Suprapubic skin (tissue), 4 donors: ENCODE measurements at places on chromosomes 6 and 20. TPM values are rescaled to one million over a fixed set of nuclear protein-coding genes. Genes with fewer than 3 reads are reported as not detected.

DNA sequence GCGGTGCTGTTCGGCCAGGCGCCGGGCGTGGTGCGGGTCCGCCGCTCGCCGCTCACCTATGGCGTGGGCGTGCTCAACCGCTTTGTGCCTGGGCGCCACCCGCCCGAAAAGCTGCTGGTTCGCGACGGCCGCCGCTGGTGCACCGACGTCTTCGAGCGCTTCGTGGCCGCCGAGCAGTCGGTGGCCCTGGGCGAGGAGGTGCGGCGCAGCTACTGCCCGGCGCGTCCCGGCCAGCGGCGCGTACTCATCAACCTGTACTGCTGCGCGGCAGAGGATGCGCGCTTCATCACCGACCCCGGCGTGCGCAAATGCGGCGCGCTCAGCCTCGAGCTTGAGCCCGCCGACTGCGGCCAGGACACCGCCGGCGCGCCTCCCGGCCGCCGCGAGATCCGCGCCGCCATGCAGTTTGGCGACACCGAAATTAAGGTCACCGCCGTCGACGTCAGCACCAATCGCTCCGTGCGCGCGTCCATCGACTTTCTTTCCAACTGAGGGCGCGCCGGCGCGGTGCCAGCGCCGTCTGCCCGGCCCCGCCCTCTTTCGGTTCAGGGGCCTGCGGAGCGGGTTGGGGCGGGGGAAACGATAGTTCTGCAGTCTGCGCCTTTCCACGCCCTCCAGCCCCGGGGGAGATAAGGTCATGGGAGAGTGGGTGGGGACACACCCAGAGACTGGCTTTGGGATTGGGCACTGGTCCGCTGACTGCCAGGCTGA lies 15.7 kb downstream of the ADISSP start:
- H3K27ac ChIP-seq = no peak overlapping the region
- H3K36me3 ChIP-seq = peaks cover 23% of the 10 kb centered on the region
- DNase-seq = no peak
- peak overlapping the region; percentile 49 for H3K4me3 ChIP-seq

DNA sequence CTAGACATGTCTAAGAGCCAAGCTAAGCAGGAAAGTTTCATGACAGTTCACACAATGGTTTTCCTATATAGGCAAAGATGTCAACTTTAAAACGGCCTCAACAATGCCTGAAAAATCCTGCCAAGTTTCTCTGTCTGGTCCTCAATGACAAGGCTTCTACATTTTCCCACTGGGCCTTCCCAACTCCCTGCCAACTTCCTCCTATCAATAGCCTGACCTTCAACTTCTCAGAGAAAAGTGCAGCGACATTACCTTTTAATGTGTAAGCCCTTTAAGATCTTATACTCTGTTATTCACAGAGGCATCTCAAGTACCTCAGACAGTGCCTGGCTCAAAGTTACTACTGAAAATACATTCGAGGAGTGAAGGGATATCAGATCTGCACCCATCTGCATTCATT lies 56.2 kb upstream of the BTBD3 start:
- no peaks in the 10 kb centered on the region for H3K4me1 ChIP-seq
- no peak overlapping the region for H3K4me3 ChIP-seq
- H3K27me3 ChIP-seq = no peaks in the 10 kb centered on the region
- H3K36me3 ChIP-seq = no peaks in the 10 kb centered on the region

DNA sequence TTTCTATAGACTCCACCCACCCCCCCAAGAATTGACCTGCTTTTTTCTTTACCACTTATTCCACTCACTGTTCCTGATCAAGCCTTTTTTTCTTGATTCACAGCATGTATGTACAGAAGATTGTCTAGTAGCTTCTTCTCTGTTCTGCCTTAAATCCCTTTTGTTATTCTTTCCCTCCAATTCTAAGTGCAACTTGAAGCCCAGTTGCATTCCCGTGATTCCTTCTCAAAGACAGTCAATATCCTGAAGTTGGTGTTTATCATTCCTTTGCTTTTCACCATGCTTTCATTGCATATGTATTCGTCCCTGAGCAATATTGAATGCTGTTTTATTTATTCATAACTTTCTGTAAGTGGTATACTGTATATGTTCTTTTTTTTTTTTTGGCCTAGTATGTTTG lies 21.0 kb downstream of the XRN2 start:
- DNase-seq = no peak
- H3K4me1 ChIP-seq = peaks cover 33% of the 10 kb centered on the region
- no peaks in the 10 kb centered on the region for H3K27me3 ChIP-seq
- peaks cover 8% of the 10 kb centered on the region for H3K36me3 ChIP-seq
- no peak overlapping the region for H3K27ac ChIP-seq

Gene PPIL6
- total RNA-seq = 7.9 TPM

Gene KCNK16
- not detected for total RNA-seq

GRCh38 chr20:60206259-60206658 lies 248.0 kb downstream of the CDH26 start:
- no peak overlapping the region for H3K27ac ChIP-seq
- H3K4me1 ChIP-seq = no peaks in the 10 kb centered on the region
- no peaks in the 10 kb centered on the region for H3K27me3 ChIP-seq
- no peaks in the 10 kb centered on the region for H3K36me3 ChIP-seq

- no peak for DNase-seq
- no peak overlapping the region for H3K4me3 ChIP-seq
- H3K27me3 ChIP-seq = peaks cover 3% of the 10 kb centered on the region
These were observed 11.9 kb downstream of the MDFI start for GRCh38 chr6:41650120-41650519.

Gene PROKR2
- not detected for total RNA-seq

Gene ADGB
- total RNA-seq = 3.6 TPM

- H3K36me3 ChIP-seq = no peaks in the 10 kb centered on the region
- H3K4me1 ChIP-seq = peaks cover 12% of the 10 kb centered on the region
- no peak overlapping the region for H3K4me3 ChIP-seq
- no peaks in the 10 kb centered on the region for H3K27me3 ChIP-seq
These were observed 109.5 kb downstream of the KIF13A start for GRCh38 chr6:17877895-17878440.

DNA sequence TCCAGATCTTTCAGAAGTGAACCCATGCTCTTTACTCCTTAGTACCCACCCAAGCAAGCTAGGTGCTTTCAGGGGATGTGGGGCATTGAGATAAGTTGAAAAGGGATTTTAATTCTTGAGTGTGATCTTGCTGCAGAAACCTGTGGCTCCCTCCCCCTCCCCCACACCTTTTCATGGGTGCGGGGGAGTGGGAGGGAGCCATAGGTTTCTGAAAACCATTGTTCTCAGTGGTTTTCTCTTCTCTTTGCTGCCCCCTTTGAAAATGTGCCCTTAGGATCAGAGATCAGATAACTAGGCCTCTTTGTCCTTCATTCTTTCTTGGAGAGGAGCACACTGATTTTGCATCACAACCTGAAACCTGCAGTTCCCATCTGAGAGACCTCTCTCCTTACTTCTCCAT lies 2.4 kb downstream of the PCSK2 start:
- H3K36me3 ChIP-seq = no peaks in the 10 kb centered on the region
- H3K27ac ChIP-seq = no peak overlapping the region
- peaks cover 60% of the 10 kb centered on the region for H3K27me3 ChIP-seq
- H3K4me3 ChIP-seq = no peak overlapping the region
- no peak for DNase-seq

GRCh38 chr20:3307725-3308124 lies 68.7 kb upstream of the SLC4A11 start:
- no peaks in the 10 kb centered on the region for H3K27me3 ChIP-seq
- H3K4me1 ChIP-seq = peaks cover 4% of the 10 kb centered on the region

DNA sequence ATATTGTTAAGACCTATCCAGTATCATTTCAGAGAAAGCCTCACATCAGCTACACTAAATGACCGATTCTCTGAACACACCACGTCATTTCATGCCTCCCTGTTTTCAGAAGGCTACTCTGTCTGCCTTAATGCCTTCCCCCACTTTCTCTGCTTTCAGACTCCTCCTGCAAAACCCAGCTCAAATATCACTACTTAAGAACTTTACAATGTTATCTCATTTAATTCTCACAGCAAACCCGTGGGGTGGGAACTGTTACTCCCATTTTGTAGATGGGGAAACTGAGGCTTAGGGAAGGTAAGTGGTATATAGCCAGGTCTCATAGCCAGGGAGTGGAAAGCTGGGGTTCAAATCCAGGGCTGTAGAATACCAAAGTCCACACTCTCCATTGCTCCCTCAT lies 2.8 kb downstream of the CYP24A1 start:
- H3K4me1 ChIP-seq = peaks cover 25% of the 10 kb centered on the region
- no peaks in the 10 kb centered on the region for H3K36me3 ChIP-seq
- H3K27me3 ChIP-seq = peaks cover 75% of the 10 kb centered on the region
